ENCODE measurements at places on chromosomes 7 and 10. TPM values are rescaled to one million over a fixed set of nuclear protein-coding genes. Genes with fewer than 3 reads are reported as not detected.

AGAP6 gene
- total RNA-seq, result 23.5 TPM

TWIST1 gene
- total RNA-seq, result 0.55 TPM

CDC14C gene
- total RNA-seq, result not detected

ZNF853 gene
- total RNA-seq, result 1.3 TPM

BAMBI gene
- total RNA-seq, result 0.41 TPM

ADGRA1 gene
- not detected for total RNA-seq

TMEM139 gene
- 1.7 TPM for total RNA-seq

ERVW-1 gene
- total RNA-seq, result not detected

TAS2R38 gene
- total RNA-seq, result not detected

TAS2R5 gene
- 1.4 TPM for total RNA-seq

OGDHL gene
- 0.09 TPM for total RNA-seq

NKX2-3 gene
- not detected for total RNA-seq

HKDC1 gene
- total RNA-seq, result 0.61 TPM
